Kidney tubule cell (primary cell): ENCODE measurements at places on chromosomes 6 and 20.

GRCh38 chr6:166437661-166438060, 54.9 kb upstream of the MPC1 start:
- no peak for DNase-seq

DNA sequence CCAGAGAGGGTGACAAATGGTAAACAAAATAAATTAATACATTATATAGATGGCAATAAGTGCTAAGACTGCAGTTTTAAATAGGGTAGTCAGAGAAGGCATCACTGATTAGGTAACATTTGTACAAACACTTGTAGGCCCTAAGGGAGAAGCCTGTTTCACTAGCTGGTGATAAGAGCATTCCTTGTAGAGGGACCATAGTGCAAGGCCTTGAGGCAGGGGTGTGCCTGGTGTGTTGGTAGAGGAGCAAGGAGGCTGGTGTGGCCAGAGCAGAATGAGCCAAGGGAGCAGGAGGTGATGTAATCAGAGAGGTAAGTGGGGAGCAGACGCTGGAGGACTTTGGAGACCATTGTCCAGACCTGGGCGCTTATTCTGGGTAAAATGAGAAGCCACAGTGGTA, 70.7 kb downstream of the ANKRD6 start:
- no peak for DNase-seq

DNA sequence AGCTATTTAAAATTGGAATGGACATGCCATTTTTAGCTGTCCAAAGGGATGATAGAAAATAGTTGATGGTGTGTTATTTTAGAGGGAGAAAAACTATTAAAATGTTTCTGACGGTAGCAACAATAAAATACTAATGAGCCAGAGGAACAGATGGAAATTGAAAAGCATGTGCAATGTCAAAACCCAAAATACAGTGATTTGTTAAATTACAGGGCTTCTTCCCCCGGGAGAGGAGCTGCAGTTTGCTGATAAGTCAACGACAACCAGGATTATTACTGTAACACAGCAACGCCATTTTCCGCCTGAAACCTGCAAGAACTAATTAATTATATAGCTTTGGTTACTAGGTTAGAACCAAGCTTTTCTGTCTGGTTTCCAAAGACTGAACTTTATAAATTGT, 179.6 kb upstream of the SPTLC3 start:
- no peak for DNase-seq

DNA sequence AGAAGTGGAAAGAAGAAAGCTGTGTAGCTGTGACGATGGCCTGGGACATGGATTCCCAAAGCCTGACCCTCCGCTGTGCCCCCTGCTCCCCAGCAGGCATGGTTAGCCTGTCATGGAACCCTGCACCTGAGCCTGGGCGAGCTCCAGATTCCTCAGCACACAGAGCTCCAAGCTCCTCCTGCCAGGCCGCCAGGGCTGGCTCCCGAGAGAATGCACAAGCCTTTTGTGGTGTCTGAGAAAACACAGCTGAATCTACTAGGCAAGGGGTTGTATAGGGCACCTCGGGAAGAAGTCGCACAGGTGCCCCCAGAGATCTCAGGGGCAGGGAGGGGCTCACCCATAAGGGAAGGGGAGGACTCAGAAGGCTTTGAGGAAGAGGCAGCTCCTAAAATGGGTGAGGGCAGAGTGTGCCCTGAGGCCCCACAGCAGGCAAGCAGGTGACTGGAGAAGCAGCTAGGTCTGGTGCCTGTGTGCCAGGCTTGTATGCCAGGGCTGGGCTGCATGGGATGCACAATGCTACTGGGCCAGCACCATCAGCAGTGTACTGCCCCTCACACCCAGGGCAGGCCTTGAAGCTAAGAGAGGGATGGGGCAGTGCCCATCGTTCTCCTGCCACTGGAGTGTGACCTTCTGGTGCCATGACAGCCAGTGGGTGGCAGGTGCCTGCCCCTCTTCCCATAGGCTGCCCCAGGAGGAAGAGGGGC, 64.3 kb upstream of the CD93 start:
- no peak for DNase-seq

DNA sequence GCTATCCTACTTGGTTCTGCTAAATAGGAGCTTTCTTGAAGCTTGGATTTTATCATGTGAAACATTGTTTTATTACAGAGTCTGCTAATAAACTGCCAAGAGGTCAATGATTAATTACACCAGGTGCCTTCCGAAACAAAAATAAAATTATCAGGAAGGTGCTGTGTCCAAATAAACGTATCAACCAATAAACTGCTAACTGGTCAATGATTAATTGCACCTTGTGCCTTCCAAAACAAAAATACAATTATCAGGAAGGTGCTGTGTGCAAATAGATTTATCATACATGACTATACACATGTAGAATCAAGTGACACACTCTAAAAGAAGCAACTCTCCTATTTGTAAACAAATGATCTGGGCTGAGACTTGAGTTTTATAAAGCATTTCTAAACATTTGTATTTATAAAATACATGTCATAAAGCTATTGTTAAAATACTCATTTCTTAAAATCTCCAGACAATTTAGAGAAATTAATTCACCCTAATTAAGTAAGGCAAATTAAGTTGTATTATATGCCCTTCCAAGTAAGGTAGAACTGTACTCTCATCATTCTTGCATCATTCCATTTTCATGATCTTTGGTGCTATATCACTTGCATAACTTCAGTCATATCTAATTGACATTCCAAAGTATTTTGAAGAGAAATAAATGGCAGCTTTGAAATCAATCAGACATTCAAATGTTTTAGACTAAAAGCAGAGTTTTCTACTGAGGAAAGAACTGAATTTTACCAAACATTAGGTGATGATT, 26.8 kb downstream of the SPTLC3 start:
- no peak for DNase-seq

DNA sequence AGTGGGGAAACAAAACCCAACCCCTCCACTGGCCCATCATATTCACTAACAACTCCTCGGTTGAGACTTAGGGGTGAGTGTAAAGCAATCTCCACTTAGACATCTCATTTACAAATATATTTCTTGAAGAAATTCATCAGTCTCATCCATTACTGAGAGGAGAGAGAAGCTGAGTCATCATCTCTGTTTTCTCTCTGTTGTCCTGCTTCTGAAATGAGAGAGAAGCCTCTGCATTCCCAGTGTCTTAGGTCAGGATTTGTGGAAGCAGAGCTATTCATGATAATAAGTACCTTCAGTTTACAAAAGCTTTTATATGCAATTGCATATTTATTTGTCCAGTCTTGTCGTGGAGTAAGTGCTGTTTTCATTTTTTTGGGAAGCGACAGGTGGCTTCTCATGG, 879 bp downstream of the MEP1A start:
- DNase-seq: peak; percentile 39

GRCh38 chr20:51958099-51959065, 156.1 kb upstream of the SALL4 start:
- no peak for DNase-seq

- DNase-seq: no peak
These were observed 217.3 kb upstream of the RREB1 start for GRCh38 chr6:6890400-6890858.

DNA sequence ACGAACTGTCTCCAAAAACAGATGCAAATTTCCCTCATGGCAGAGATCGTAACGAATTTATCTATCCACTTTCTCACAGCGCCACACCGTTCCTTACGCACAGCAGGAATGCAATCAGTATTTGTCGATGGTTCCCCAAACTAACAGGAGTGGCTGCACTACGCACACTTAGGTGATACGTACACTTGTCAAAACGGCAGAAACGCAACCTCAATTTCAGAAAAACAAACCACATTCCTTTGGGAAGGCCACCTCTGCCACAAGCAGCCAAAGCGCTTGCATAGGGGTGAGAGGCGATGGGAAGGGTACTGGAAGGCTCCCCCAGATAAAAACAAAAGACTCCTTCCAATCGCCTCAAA, 638 bp downstream of the MDN1 start:
- peak; percentile 58 for DNase-seq

DNA sequence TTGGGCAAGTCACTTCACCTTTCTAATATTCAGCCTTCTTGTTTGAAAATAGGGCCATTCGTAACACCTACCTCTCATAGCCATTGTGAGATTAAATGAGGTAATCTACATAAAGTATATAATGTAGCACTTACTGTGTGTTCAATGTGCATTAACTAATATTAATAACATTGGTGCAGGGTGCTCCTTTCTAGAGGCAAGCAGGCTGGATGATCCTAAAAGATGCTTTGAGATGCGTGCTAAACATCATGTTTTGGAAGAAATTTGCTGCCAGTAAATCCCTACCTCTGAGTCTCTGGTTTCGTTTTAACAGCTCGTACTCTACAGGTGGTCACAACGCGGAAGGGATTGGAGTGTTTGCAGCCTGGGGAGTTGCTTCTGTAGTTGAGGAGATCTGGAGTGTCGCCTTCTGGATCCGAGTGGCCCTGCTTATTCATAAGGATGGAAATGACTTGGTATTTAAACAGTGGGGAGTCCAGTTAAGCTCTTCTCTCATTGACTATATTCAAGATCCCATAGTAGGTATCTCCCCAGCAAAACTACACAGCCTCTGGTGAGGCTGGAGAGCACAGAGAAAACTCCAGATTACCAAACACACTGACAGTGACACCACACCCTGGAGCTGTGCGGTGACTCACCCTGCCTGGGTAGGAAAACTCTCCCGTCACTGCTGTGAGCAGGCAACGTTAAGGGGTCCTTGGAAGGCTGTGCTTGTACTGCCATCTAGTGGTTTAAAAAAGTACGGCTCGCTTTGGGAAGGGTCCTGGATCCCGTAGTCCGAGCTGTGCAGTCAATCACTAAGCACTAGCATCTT, 107.9 kb downstream of the MAP3K7 start:
- DNase-seq: peak; percentile 92

DNA sequence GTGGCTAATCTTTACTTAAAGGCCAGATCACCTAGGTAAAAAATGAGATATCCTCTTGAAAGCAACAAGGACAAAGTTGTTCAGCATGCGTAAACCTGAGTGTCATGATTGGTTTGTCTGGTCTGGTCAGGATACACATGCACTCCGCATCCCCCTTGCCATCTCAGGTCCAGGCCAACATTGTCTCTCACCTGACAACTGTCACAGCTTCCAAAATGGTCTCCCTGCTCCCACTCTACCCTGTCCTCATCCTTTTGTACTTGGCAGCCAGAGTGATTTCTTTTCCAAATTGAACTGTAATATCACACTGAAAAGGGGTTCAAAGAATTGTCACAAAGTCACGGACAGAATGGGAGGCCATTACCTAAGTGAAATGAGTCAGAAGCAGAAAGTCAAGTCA, 21.1 kb upstream of the APCDD1L start:
- no peak for DNase-seq

GRCh38 chr6:170198298-170198697, 92.6 kb downstream of the DLL1 start:
- no peak for DNase-seq

DNA sequence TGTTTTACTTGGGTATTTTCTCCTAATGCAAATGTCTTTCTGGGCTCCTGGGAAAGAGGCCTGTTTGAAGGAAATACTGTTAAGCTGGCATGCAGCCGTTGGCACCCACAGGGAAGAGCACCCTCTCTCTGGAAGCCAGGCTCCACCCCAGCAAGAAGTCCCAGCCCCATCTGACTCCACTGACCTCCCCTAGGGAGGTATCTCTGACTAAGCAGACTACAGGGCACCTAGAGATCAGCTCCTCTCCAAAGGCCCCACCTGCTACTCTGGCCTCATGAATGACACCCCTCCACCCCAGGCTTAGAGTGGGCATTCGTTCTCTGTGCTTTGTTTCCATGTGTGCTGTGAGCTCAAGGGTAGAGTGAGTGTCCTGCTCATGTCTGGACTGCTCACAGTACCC, 6.4 kb upstream of the MDGA1 start:
- peak; percentile 44 for DNase-seq

DNA sequence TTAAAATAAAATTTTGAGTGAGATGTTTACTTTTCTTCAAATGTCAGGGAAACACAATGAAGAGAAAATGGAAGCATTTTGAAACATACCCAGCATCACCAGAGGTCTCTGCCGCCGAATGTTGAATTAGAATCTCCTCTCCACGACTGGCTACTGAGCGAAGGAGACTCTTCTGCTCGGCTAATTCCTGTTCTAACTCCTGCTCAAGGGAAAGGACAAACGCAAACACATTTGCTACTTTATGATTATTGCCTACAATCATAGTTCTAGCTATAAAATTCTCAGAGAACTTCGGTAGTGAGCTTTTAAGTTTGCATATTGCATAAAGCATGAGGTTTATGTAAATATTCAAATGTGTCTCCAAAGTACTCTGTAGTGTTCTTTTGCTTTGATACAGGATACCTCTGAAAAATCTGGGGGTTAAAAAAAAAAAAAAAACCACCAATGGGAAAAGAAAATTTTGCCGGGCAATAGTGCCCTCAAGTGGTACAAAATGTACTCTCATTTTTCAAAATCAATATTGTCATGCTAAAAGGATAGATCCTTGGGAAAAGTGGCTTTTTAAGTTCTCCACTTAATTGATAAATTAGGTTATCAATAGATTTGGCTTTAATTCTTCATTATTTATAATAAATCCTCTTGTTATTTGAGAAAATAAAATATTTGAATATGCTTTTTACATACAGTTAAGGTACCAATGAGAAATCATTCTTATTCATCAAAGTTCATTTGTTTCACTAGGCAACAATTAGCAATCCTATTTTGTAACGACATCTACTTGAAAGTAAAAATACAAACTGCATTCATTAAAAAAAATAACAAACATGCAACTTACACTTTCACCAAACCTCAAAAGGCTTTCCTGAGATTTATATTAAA, 369.0 kb downstream of the SYNE1 start:
- peak; percentile 27 for DNase-seq

DNA sequence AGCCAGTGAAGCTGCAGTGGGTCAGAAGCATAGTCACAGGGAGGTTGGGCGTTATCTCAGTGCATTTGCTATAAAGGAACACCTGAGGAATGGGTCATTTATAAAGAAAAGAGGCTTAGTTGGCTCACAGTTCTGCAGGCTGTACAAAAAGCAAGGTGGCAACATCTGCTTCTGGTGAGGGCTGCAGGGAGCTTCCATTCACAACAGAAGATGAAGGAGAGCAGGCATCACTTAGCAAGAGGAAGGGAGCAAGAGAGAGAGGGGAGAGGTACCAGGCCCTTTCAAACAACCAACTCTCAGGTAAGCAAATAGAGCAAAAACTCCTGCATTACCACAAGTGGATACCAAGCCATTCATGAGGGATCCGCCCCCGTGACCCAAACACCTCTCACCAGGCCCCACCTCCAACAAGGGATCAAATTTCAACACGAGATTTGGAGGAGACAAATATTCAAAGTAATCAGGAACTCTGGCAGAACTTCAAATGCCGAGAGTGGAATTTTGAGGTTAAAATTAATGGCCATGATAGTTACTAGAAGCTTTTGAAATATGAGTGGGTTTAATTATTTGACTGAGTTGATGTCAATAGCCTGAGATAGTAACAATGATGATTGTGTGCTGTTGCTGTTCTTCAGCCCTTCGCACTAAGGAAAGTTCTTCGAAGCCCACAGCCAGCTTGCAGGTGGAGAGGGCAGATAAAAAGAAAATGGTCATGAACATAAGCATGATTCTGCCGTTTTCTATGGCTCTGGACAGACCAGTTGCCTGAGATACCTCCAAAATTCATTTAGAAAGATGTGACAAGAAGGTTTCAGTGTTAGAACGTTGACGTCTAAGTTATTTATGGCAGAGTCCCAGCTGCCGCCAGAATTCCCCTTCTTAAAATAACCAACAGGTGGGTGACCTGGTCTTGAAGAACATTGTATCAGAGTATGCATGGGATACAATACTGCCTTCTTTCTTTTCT, 55.3 kb upstream of the ADTRP start:
- peak; percentile 29 for DNase-seq

- peak; percentile 58 for DNase-seq
These were observed 25.3 kb upstream of the KIAA1586 start for GRCh38 chr6:57021086-57021720.
